ENCODE measurements at places on chromosomes 7 and 10. TPM values are rescaled to one million over a fixed set of nuclear protein-coding genes. Genes with fewer than 3 reads are reported as not detected.

Gene SMURF1
- total RNA-seq: 31.9 TPM

Gene ZNF487
- 7.1 TPM for total RNA-seq

Gene MEIG1
- 3.0 TPM for total RNA-seq

Gene HTR7
- 0.93 TPM for total RNA-seq

Gene PUS7
- 43.3 TPM for total RNA-seq
